ENCODE measurements at places on chromosomes 1 and 21. TPM values are rescaled to one million over a fixed set of nuclear protein-coding genes. Genes with fewer than 3 reads are reported as not detected.
A peak's percentile ranks its signal among the peaks of the same experiment; 100 is the strongest.

CFHR3 gene
- not detected for total RNA-seq

BRINP3 gene
- total RNA-seq = not detected

- DNase-seq = no peak
Observed at GRCh38 chr1:18764362-18764761, 95.1 kb downstream of the TAS1R2 start.

ST6GALNAC3 gene
- total RNA-seq = 3.0 TPM

CD164L2 gene
- not detected for total RNA-seq

DNA sequence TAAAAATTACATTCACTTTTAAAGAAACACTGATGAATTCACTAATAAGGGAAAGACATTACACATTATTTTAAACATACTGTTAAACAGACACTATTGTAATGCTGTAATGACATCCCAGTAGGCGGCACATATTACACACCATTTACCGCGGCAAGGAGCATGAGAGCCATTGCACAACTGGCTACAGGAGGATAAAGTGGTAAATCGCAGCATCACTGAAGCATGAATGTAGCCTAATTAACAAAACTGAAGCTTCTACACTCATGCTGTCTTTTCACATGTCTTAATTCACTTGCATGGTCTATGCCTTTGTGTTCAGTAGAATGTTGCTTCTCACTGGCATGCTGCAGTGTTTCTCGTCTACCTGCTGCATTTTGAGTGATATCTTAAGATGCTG, 1046.0 kb downstream of the MRPL39 start:
- no peak for DNase-seq

GRCh38 chr1:1665815-1666251, 7.0 kb upstream of the CDK11B start:
- DNase-seq = peak; percentile 39

Data from activated naive CD8-positive, alpha-beta T cell treated with anti-CD3 and anti-CD28 coated beads for 36 hours (primary cell).